ENCODE measurements at places on chromosomes 1 and 21.

GRCh38 chr1:245395680-245396079, 240.9 kb downstream of the KIF26B start:
- no peak for DNase-seq

- no peak for DNase-seq
Observed at GRCh38 chr1:10759413-10760200, 36.8 kb downstream of the CASZ1 start.

DNA sequence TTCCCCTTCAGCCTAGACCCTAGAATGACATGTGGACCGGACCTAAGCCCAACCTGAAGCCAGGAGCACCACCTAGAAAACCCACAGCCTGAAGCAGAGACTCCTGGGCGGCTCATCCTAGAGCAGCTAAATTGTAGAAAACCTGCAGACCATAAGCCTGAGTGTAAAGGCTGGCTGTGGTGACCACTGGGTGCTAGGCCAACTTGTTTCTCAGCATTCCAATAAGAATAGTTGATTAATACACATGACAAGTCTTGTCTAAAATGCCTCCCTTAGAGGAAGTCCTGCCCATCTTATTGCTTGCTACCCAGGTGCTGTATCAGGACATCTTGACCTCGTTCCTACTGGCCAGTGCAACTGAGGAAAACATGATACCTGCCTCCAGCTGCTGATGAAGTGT, 23.3 kb upstream of the CASQ2 start:
- DNase-seq = no peak

- peak; percentile 31 for DNase-seq
Observed at GRCh38 chr1:108316545-108316944, 72.7 kb upstream of the NBPF4 start.

DNA sequence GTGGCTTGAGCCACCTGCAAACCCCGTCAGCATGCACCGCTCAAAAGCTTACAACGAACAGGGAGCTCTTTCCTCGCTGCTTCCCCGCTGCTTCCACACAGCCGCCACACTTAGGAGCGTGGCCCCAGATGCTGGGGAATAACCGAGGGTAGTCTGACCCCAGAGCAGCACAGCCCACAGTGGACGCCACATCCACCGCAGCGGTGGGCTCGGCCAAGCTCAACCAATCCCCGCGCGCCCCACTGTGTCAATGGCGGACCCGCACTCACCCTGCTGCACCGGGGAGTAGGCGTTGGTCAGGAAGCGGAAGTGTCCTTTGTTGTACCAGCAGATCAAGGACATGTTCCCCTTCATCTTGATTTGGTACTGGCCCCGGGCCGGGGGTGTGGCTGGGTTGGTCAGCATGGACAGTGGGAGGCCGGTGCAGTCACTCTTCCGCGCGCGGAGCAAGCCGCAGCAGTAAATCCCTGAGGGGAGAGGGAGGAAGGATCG, 93.5 kb downstream of the PGBD5 start:
- no peak for DNase-seq

DNA sequence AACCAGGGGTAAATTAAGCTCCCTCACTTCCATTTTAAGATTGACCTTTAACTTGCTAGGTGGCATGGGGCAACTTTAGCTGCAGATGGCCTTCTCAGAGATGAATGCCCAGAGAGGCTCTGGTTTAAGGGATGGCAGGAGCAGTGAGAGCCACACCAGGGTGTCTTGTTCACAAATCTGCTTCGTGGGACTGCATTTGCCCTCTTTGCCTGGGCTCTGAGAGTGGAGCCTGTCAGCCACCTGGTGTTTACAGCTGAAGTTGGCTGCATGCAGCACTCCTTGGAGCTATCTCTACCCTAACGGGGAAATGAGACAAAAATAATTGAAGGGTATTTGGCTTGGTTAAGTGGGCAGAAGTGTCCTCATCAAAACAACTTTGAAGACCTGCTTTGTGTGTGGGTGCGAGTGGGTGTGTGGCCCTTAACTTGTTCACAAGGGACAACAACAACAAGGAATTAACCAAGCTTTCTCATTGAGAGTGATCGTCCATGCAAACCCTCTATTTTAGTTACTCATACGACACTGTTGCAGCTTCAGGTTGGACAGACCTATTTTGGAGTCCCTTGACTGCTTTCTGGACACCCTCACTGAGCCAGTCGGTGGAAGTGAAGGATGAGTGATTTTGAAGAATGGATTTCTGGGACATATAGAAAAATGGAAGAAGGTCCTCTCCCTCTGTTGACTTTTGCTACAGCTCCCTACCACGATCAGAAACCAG, 29.8 kb downstream of the PGM1 start:
- DNase-seq = no peak

DNA sequence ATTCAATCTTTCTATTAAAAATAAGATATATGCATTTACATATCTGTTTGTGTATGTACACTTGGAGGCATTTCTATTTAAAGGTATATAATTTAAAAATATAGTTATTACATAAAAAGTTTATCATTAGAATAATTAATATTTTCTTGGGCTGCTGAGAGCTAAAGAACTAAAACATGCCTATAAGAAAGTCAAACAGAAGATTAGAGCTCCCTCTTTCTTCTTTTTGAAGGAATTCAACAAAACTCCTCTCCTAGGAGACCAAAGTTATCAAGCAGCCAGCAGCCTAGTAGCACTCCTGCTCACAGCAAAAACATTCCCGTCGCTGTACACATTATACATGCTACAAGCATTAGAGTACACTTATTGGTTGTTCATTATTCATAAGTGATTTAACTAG, 216.4 kb downstream of the VAV3 start:
- peak; percentile 4 for DNase-seq

GRCh38 chr1:204443871-204444581, 32.4 kb upstream of the PPP1R15B start:
- DNase-seq = no peak

- DNase-seq = peak; percentile 7
Observed at GRCh38 chr1:65009724-65010420, 43.5 kb upstream of the JAK1 start.

DNA sequence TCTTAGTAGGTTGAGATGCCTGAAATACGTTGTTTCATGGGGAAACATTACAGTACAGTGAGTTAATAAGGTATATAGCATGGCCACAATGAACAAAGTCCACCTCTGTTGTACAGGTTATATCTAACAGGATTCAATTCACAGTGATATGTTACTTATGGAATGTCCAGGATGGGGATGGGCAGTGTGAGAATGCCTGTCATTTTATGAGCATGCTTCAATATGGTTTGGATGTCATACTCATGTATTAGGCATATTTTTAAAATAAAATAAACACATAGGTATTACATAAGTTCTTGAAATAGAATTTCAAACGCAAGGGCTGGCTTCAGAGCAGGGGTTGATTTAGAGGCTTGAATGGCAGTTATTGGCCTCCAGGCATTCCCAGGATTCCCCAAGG, 6.1 kb upstream of the PHLDA3 start:
- DNase-seq = peak; percentile 79

DNA sequence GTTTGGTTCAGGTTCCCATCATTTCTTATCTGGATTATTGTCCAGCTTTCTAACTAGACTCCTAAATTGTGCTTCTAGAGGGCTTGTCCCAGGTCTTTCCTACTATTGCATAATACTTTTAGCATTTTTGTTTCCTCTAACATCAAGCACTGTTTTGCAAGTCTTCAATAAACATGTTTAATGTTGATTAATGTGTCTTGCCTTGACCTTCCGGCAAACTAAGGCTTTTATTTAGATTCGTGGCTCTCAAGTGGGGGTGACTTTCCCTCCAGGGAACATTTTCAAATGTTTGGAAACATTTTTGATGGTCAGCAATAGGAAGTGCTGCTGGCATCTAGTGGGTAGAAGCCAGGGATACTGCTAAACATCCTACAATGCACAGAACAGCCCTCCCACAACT, 90.7 kb downstream of the RPE65 start:
- no peak for DNase-seq

DNA sequence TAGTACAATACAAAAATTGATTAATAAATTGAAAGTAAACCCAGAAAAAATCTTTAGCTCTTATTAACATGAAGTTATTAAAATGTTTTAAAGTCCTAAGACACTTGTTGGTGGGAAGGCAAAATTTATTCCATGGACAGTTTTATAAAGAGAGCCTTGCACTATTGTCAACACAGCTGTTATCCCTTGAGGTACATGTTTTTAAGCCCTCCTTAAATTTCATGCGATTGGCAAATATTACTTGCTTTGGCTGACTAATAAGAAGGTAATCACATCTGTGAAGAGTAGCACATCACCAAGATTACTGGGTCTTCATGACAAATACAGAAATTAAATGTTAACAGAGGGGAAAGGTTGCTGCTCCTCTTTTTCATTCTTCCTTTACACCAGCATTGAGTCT, 611.1 kb downstream of the BRINP3 start:
- no peak for DNase-seq

GRCh38 chr1:77405186-77405585, 123.4 kb downstream of the AK5 start:
- DNase-seq = no peak

DNA sequence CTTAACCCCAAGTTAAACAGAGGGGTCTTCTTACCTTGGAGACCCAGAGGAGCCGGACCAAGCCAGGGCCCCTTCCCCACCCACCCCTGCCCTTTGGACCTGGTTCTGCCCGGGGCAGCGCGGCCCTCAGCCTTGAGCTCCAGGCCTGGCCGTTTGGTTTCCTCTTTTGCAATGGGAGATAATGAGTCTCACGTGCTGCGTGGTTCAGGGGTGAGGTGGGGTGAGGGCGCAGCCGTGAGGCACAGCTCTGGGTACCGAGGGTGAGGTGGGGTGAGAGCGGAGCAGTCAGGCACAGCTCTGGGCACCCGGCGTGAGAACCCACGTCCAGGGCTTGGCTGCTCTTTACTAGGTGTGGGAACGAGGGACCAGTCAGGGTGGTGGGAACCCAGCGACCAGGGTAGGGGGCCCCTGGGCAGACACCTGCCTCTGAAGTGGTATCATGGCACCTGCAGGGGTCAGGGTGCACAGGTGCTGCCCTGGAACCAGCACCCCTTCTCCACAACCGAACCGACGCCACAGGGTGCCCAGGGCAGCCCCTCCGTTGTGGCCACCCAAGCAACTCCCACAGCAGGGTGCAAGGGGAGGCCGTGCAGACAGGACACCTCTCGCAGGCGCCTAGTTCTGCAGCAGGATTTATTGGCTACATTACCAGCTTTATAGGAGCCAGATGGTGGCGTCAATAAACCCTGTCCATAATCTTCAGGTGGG, 182.2 kb downstream of the PRDM16 start:
- no peak for DNase-seq

DNA sequence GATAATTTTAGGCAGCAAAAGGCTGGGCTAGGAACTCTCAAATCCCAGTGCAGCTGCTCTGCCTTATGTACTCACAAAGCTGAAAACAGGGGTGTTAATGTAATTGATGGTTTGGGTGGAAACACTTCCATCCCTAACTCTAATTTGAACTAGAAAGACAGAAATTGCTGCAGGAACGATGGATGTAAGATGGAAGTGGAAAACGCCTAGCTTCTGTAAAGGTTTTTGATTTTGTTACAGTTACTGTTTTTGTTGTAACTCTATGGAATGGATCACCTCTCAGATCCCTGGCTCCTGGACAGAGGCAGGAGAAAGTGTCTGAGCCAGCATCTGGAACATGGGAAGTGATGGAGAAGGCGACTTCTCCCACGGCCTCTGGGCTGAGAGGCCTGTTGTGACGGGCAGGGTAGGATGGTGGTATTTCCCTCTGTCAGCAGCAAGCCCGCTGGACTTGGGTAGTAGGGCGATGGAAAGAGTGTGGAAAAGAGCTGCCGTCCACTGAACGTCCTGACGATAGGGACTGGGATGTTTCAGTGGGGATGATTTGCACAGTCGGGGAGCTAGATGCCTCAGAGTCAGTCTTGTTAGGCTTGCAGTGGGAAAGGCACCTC, 1.6 kb downstream of the TRAF5 start:
- no peak for DNase-seq

- DNase-seq = no peak
Observed at GRCh38 chr21:40049931-40050290, 182.7 kb downstream of the PCP4 start.

DNA sequence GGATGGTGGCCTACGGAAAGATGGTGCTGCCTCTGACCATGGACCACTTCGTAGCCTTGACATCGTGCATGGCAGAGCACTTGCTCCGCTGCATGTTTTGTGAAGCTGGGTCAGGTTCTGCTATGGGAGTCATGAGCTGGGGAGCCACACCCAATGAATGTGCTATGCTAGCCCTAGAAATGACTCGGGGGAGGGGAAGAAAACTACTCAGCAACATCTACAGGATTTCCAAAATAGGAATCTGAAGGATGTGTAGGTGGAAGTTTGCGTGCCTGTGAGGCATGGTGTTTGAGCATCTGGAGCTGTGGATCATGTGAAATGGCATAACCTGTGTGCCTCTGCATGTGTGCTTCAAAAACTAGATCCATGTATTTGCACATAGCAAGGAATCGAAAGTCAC, 247.3 kb downstream of the CACNA1E start:
- no peak for DNase-seq

DNA sequence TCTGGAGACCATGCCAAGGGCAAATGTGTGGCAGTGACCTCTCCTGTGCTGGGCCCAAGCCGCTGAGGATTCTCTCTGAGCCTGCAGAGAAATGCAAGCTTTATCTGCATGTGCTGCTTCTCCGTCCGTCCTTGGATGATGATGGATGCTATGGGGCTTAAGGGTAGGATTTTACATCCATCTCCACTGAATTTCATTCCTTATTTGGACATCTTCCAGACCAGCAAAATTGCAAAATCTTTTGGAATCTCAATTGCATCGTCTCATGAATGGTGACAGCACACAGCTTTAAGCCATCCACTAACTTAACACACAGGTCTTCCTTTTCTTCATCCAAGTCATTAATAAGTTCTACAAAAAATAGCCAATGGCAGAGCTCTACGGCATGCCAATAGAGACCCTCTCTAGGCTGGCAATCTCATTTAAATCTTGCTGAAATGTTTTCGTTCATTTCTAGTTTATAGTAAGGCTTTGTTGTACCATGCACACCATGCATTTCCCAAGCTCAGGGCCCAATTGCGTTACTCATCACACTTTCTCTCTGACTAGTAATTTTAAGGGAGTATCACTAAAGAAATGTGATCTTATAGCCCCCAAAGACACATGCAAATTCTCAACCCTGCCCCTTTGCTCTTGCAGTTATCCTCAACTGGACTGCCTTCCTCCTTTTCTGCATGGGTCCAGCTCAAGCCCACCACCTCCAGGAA, 11.1 kb downstream of the BATF3 start:
- peak; percentile 70 for DNase-seq

- DNase-seq = no peak
Observed at GRCh38 chr1:224789311-224789710, 140.2 kb upstream of the DNAH14 start.

DNA sequence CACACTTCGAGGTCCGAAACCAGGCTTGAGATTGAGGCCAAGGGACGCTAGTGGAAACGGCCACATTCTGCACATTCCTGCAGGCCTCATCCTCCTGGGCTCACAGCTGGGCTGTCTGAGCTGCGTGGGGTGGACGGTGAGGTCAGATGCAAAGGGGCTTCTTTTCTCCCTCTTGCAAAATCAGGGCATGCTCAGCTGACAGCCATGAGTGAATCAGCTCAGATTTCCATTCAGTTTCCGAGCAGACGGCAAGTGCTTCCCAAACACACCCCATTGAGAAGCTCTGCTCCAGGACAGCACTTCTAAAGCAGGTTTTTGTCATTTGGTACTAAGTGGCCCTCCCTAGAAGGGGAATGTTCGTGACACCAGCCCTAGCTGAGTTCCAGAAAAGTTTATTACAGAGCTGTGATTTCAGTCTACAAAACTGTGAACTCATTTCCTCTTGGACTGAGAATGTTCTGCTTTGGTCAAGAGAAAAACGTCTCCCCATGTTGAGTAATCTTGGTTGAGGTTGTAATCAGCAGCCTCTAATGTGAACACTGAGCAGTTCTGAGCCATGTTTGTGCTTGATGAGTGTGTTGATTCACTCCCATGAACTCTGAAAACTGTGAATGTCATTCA, 10.0 kb downstream of the PDPN start:
- no peak for DNase-seq

GRCh38 chr1:53198241-53198651, 1.6 kb downstream of the CPT2 start:
- DNase-seq = peak; percentile 61
